ENCODE measurements at places on chromosomes 2 and 18.

GRCh38 chr18:63897072-63897471 is 9.6 kb downstream of the SERPINB2 start:
- no peak for DNase-seq

DNA sequence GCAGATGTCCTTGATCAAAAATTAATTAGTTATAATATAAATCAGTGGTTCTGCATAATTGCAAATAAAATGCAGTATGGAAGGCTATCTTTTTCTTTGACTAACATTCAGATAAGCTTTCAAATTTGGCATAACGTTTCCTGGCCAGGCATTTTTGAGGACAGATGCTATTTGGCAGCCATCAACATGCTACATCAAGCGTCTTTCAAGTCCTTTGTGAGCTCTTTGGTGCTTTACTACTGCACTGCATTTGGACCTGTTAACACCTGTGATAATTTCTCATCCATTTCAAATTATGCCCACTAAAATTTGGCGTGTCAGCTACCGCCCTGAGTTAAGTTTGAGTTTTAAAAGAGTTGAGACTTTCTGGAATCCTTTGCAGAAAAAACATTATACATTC is 545.7 kb downstream of the STK39 start:
- DNase-seq: no peak

GRCh38 chr2:217880287-217880889 is 122.4 kb downstream of the TNS1 start:
- no peak for DNase-seq

DNA sequence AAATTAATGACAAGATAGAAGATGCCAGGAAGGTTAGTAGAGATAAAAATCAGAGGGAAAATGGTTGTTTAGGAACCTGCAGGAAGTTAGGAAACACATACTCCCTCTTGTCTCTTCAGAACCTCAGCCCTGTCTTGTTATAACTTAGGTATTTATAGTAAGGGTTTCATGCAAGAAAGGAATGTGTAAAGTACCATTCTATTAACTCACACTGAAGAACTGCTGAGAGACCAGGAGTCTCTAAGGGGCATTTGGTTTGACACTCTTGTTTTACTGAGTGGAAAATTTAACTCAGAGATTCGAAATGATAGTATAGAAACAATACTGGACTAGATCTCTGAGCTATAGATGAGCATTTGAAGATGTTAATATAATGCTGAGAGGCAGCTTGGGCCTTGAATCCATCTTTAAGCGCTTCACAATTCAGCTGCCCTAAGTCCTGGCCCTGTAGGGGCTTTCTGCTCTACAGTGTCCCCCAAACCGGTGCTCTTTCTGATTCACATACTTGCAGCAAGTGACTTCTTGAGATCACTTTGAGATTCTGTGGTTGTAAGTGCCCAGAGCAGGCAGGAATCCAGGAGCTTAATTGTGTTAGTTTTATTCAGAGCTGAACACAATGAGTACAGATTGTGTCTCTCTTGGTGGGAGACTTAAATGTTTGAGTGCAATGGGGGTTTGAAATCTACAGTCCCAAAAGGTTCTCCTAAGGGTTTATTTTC is 235.0 kb upstream of the RGPD4 start:
- DNase-seq: no peak

- no peak for DNase-seq
Observed at GRCh38 chr2:152167065-152167464, 8.5 kb downstream of the STAM2 start.

GRCh38 chr2:158443606-158444005 is 12.9 kb downstream of the CCDC148 start:
- DNase-seq: no peak

- no peak for DNase-seq
Observed at GRCh38 chr18:11005528-11005927, 143.8 kb downstream of the PIEZO2 start.

DNA sequence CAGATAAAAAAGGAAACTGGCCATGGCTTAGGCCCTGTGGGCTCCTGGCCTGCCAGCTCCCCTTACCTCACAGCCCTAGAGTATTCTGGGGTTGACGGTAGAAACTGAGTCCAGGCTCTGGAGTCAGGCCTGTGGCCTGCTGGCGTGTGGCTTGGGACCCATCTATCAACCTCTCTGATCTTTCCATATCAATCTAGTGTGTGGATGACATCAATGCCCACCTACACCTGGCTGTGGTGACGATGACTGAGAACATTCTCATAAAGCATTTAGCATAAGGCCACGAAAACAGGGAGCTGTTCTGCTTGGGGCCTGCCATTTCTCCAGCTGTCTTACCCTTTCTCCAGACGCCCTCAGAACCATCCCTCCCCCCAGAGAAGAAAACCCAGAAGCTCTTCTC is 17.9 kb downstream of the PCARE start:
- no peak for DNase-seq

DNA sequence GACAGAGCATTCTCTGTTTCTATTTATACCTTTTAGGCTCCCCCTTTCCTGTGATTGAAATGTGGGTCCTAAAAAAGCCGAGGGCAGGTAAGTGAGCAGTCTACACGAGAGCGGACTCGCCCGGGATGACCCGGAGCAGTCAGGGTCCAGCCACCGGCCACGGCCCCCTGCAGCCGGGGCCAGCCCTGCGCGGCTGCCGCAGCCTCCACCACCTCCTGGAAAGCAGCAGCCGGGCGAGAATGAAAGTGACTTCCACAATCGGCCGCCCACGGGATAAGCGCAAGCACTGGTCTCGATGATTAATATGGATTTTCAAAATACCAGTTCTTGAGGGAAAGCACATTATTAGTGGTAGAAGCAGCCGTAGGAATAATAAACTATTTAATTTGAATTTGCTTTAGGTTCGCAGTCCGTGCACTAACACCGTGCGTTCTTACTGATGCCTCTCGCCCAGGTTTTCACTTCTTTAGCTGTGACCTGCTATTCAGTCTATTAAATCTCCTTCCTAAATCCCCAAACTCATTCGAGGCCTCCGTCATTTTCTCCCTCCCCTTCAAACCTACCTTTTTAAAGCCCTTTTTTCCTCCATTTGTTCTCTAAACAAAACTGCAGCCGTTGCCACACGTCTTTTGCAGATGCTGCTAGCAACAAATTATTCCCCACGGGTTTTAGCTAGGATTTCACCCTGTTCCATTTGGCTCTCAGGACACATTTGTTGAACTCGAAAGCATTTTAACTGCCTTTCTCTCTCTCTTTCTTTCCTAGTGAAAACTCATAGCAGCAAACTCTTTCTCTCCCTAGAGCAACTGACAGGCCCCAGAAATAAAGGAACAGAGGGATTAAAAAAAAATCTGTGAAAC is 1015.1 kb upstream of the PIK3C3 start:
- DNase-seq: no peak

DNA sequence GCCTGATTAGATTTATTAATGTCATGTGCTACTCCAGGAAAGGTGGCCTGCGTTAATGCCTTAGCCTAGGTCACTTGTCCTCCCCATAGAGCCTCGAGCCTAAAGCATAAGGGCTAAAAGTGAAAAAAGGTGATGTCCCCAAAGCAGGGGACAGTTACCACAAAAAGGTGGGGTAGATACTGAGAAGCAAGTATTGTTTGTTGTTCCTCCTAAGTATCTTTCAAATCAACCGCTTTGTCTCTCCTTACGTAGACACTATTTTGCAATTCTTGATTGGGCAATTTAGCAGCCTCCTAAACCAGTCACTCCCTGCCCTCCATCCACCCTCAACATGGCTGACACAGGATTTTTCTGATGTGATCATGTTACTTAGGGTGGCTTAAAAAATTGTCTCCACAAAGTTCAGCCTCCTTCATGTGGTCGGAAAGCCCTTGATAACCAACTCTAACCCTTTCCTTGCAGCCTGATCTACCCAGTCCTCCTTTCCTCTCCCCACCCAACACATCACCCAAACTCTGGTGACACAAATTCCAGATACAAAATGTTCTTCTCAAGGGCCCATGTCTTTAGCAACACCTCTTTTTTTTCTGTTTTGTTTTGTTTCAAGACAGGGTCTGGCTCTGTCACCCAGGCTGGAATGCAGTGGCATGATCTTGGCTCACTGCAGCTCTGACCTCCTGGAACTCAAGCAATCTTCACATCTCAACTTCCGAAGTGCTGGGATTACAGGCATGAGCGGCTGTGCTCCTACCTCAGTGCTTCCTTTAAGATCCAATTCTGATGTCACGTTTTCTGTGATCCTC is 6.9 kb downstream of the INHA start:
- no peak for DNase-seq

- DNase-seq: no peak
Observed at GRCh38 chr2:147174824-147175254, 670.0 kb upstream of the ACVR2A start.

GRCh38 chr18:77658751-77659448 is 409.3 kb downstream of the GALR1 start:
- DNase-seq: no peak

GRCh38 chr2:3705782-3706181 is 2.4 kb downstream of the DCDC2C start:
- no peak for DNase-seq

GRCh38 chr2:72145289-72145657 is 2.4 kb downstream of the CYP26B1 start:
- no peak for DNase-seq

GRCh38 chr2:200443376-200443775 is 66.5 kb downstream of the KCTD18 start:
- DNase-seq: no peak

GRCh38 chr2:42795841-42796301 is 3.5 kb upstream of the HAAO start:
- no peak for DNase-seq

GRCh38 chr2:207660994-207661393 is 35.8 kb upstream of the METTL21A start:
- DNase-seq: no peak
